ENCODE measurements at places on chromosomes 12 and 14.

- H3K4me1 ChIP-seq = peaks cover 39% of the 10 kb centered on the region
- no peak overlapping the region for H3K27ac ChIP-seq
- no peaks in the 10 kb centered on the region for H3K27me3 ChIP-seq
- DNase-seq = no peak
- H3K4me3 ChIP-seq = no peak overlapping the region
These were observed 4.6 kb upstream of the ATN1 start for GRCh38 chr12:6923003-6923732.

DNA sequence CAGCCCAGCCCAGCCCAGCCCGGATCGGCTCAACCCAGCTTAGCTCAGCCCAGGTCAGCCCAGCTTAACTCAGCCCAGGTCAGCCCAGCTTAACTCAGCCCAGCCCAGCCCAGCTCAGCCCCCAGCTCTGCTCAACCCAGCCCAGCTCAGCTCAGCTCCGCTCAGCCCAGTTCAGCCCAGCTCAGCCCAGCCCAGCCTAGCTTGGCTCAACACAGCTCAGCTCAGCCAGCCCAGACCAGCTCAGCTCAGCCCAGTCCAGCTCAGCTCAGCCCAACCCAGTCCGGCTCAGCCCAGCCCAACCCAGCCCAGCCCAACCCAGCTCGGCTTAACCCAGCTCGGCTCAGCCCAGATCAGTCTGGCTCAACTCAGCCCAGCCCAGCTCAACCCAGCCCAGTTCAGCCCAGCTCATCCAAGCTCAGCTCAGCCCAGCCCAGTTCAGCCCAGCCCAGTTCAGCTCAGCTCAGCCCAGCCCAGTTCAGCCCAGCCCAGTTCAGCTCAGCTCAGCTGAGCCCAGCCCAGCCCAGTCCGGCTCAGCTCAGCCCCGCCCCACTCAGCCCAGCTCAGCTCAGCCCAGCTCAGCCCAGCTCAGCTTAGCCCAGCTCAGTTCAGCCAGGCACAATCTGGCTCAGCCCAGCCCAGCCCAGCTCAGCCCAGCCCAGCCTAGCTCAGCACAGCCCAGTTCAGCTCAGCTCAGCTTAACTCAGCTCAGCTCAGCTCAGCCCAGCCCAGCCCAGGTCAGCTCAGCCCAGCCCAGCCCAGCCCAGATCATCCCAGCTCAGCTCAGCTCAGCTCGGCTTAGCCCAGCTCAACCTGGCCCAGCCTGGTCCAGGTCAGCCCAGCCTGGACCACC, 331.7 kb downstream of the TMEM121 start:
- peaks cover 8% of the 10 kb centered on the region for H3K36me3 ChIP-seq
- peak overlapping the region; percentile 46 for H3K27ac ChIP-seq
- no peak for DNase-seq

GRCh38 chr14:104972301-104973134, 5.7 kb downstream of the AHNAK2 start:
- H3K27me3 ChIP-seq = peaks cover 18% of the 10 kb centered on the region
- peaks cover 8% of the 10 kb centered on the region for H3K4me1 ChIP-seq
- no peak overlapping the region for H3K4me3 ChIP-seq
- no peaks in the 10 kb centered on the region for H3K36me3 ChIP-seq
- H3K27ac ChIP-seq = no peak overlapping the region

- no peak overlapping the region for H3K27ac ChIP-seq
- no peaks in the 10 kb centered on the region for H3K36me3 ChIP-seq
- H3K27me3 ChIP-seq = no peaks in the 10 kb centered on the region
- no peaks in the 10 kb centered on the region for H3K4me1 ChIP-seq
- no peak for DNase-seq
These were observed 39.9 kb downstream of the KIF26A start for GRCh38 chr14:104178279-104178678.

GRCh38 chr12:96400631-96401075, 414 bp upstream of the CDK17 start:
- H3K27ac ChIP-seq = peak overlapping the region; percentile 92
- no peaks in the 10 kb centered on the region for H3K27me3 ChIP-seq
- peaks cover 49% of the 10 kb centered on the region for H3K4me1 ChIP-seq

- peaks cover 63% of the 10 kb centered on the region for H3K4me1 ChIP-seq
- no peak overlapping the region for H3K27ac ChIP-seq
- no peak for DNase-seq
- H3K36me3 ChIP-seq = peaks cover 27% of the 10 kb centered on the region
- no peak overlapping the region for H3K4me3 ChIP-seq
- no peaks in the 10 kb centered on the region for H3K27me3 ChIP-seq
These were observed 8.7 kb downstream of the GPR68 start for GRCh38 chr14:91235841-91236240.

GRCh38 chr14:92951912-92952471, 29.0 kb downstream of the CHGA start:
- peak; percentile 90 for DNase-seq
- peak overlapping the region; percentile 46 for H3K27ac ChIP-seq
- peaks cover 4% of the 10 kb centered on the region for H3K4me1 ChIP-seq
- peaks cover 20% of the 10 kb centered on the region for H3K36me3 ChIP-seq
- no peak overlapping the region for H3K4me3 ChIP-seq

- no peak overlapping the region for H3K27ac ChIP-seq
- no peaks in the 10 kb centered on the region for H3K4me1 ChIP-seq
- H3K4me3 ChIP-seq = no peak overlapping the region
- no peaks in the 10 kb centered on the region for H3K36me3 ChIP-seq
These were observed 553.0 kb downstream of the SLC16A7 start for GRCh38 chr12:60148831-60149230.

All from activated naive CD8-positive, alpha-beta T cell treated with anti-CD3 and anti-CD28 coated beads, Interleukin-2, amount 50 U/mL, for 24 hours (primary cell).